ENCODE measurements at places on chromosomes 5 and 9.

DNA sequence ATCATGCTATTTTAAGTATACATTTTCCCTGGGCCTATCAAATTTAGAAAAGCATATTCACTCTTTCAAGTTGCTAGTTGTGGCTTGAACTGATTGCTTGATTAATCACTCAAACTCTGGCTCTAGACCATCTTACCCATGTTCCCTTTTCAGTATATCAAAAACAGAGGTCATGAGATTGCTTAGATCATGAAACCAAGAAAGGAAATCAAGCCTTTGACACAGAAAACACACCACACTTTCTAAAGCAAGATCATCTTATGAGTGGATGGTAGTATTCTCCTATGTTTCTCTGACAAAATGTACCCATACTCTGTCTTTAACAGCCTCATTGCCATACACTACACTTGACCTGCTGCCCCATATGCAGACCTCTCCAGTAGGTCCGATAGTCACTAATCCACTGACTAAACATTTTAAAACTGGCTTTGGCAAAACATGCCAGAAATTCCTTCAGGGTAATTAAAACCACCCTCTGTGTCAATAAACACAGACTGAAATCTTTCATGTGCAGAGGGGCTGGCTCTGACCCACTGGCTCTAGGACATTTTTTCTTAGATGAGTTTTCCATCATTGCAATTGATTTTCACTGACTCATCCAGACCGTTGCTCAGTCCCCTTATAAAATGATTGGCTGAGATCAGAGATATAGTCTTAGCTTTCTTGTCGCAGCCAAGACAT lies 18.2 kb downstream of the PPP2R2B start:
- no peak for DNase-seq

GRCh38 chr9:18555105-18555883 lies 81.3 kb downstream of the ADAMTSL1 start:
- DNase-seq: no peak

DNA sequence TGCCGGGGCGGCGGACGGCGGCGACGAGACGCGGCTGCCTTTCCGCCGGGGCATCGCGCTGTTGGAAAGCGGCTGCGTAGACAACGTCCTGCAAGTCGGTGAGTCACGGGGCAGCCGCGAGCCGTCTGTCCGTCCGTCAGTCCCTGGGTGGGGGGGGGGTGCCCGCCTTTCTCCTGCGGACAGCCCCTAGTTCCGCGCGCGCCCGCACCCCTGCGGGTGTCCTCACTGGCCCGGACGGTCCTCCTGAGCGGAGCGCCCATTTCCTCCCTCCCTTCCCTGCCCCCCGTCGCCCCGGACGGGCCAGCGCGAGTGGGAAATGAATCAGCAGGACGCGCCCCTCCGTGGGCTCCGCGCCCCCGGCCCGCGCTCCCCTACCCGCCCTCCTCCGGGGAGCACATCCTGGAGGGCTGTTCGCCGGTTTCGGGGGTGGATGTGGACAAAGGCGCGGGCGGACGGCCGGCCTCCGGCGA lies 828 bp downstream of the ZSWIM6 start:
- peak; percentile 35 for DNase-seq

DNA sequence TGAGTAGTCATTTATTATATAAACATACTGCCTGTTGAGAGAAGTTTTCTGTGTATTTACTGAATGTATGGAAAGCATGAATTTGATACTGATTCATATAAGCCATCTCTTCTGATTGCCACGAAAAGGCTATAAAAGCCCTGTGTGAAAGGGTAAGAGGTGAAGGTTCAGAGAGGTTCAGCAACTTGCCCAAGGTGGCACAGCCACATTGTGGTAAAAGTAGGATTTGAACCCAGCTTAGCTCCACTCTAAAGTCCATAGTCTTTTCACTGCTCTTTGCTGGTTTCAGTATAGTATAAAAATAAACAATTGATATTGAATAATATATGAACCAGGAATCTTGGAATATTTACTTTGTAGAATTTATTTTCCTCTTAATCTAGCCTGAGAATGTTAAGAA lies 71.3 kb downstream of the VCAN start:
- no peak for DNase-seq

DNA sequence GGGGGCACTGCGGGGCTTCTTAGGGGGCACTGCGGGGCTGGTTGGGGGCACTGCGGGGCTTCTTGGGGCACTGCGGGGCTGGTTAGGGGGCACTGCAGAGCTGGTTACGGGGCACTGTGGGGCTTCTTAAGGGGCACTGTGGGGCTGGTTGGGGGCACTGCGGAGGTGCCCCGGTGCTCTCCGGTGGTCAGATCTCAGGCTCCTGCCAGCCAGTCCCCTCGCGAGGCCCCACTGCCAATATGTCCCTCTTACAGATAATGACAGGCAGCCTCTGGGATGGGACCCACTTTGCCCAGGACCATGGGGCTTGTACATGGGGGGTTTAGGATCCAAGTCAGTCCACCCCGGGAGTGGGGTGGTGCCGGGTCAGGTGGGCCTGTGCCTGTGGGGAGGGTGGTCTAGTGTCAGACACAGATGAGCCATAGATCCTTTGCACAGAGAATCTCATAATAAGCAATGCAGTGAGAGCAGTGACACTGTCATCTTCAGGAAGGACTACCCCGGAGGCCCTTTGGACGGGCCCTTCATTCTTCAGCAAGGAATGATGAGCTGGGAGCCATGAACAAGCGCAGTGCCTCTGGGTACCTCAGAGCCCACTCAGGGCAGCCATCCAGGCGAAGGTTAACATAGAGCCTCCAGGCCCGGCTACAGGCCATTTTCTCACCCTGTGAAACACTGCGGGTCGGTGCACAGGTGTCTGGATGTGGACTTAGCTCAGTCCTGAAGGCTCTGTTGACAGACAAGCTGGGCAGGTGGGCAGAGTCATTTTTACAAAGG lies 38.2 kb downstream of the COL5A1 start:
- DNase-seq: no peak

Data from activated T-cell treated with anti-CD3 and anti-CD28 coated beads, Interleukin-2, amount 50 U/mL, for 72 hours (primary cell).